ENCODE measurements at places on chromosomes 12 and 14.

DNA sequence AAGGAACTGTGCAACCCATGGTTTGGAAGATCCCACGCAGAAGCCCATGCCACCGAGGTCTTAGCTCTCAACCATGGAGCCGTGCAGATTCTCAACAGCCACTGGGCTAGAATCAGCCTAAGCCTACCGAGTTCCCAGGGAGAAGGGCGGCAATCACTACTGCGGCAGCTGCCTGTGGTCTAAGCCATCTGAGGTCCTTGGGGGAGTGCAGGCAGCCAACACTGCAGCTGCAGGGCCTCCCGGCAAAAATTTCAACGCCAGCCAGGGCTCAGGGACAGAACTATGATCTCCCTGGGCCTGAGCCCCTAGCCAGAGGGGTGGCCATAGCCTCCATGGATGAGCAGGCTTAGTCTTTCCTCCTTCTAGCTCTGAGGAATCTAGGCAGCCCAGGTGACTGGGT is 156.8 kb upstream of the CLEC14A start:
- DNase-seq: no peak

GRCh38 chr14:82604819-82605218 is 1071.2 kb upstream of the SEL1L start:
- DNase-seq: no peak

DNA sequence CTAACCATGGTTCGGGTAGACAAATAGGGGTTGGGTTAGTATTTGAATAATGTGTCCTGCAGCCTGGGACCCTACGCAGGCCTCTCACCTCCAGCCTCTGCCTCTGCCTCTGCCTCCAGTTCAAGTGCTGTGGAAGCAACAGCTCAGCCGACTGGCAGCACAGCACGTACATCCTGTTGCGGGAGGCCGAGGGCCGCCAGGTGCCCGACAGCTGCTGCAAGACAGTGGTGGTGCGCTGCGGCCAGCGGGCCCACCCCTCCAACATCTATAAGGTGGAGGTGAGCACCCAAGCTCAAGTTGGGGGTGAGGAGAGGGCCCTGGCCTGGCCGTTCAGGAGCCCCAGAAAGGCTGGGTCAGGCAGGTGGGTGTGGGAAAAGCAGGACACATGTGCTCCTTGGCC is 55.9 kb downstream of the TSPAN11 start:
- DNase-seq: no peak

GRCh38 chr14:91284146-91284790 is 39.8 kb upstream of the GPR68 start:
- DNase-seq: no peak

DNA sequence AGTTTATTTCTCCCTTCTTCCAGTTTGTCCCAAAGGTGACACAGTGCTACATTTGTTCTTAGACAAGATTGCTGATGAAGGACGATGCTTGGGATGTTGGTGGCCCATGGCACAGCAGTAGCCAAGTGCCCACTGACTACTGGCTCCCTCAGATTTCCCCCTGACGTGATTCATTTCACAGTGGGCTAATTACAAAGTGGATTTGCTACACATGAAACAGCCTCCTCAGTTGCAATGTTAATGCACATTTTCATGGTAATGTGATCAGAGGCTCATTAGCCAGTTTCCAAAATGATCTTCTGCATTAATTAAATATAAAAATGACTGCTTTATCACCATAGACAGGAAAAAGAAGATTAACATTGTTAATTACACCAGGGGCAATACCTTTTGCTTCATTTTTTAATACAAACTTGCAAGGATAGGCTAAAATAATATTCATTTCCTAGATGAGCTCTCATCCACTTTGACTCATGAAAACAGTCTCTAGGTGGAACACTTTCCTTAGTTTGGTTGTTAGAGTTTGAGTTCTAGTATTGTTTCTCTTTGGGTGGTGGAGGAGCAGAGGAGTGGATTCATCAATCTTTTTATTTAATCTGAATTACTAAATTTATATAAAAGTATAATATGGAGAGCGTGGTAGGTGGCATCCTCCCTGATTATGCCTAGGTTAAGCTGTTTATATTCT is 250.9 kb downstream of the PDZRN4 start:
- no peak for DNase-seq

DNA sequence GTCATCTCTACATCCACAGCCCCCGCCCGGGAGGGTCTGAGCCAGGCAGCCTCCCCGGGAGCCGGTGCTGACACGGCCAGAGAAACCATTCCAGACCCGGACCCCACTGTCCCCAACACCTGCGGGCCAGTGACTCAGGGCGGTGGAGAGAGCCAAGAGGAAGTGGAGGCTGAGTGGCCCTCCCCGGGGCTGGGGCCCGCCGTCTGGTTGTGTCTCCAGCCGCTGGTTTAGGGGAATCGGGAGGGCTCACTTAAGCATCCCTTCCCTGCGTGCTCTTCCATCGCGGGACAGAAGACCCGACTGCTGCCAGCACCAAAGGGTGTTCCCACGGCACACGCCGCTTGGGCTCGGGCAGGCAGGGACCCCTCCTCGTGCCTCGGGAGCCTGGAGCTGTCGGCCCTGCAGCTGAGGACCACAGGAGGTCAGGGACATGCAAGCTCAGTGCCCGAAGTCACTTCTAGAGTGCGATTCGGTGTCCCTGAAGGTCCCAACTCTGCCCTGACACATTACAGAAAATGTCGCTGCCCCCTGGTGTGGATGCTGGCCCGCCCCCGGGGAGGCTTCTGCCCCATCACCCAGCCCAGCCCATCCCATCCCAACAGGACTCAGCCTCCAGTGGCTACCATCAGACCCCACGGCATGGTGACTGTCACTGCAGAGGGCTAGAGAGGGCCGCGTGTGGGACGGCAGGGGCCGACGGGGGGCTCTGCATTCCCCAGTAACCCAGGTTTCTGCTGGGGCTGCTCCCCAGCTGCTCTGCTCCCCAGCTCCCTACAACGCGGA is 50.8 kb downstream of the GALNT9 start:
- no peak for DNase-seq

DNA sequence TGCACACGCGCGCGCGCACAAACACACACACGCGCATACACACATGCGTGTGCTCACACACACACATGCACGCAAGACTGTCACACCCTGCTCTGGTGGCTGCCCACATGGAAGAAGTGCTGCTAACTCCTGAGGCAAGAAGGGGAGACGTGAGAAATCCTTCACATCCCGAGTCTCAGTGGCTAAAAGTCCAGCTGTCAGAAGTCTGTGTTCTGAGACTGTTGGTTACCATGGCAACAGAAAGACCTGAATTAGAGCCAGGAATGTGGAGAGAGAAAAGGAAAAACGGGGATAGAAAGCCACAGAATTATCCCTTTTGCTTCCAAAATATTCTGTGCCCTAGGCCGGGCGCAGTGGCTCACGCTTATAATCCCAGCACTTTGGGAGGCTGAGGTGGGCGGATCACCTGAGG is 71.2 kb downstream of the PPFIBP1 start:
- DNase-seq: no peak

DNA sequence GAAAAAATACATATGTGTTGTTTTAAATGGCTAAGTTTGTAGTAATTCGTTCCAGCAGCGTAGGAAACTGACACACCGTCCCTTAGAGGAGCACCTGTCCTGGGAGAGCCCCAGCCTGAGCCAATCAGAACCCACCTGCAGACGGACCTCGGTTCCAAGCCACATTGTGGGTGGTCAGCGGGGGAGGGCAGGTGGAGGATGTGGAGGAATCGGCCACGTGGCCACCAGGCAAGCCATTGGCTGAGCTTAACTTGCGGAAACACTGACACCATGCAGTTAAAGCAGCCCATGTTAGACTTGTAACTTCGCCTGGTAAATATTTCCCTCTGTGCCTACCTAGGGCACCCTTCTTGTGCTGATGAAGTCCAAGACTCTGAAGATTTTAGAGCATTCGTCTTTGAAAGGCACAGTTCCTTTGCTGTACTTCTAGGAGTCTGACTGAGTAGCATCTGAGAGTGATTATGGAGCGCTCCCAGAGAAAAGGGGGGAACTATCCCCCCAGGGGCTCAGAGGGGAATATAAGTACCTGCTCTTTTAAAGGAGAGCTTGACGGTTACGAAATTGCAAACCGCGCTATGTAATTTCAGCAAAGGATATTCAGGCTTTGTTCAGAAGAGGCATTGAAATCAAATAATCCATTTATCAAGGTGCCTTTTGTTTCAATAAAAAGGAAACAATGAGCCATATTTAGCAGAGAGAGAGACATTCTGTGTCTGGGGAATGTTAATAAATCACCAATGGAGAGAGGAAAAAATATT is 135.7 kb downstream of the TMEM132C start:
- DNase-seq: no peak

DNA sequence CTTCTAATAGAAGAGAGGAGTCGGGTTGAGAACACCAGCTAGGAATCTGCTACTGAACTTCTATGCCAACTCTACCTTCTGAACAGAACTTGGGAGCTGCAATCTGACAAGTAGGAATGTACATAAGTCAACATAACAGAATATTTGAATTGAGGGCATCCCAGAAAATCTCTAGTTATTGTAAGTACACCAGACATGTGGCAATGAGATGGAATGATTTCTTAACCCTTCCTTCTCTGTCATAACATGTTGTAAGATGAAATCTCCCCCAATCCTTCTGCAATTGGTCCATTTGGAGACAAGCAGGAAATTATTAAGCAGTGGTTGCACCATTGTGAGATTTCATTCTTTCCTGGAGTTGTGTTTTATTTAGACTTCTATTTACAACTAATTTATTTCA is 68.7 kb upstream of the TMPO start:
- no peak for DNase-seq

GRCh38 chr12:11765817-11766794 is 116.6 kb downstream of the ETV6 start:
- no peak for DNase-seq

DNA sequence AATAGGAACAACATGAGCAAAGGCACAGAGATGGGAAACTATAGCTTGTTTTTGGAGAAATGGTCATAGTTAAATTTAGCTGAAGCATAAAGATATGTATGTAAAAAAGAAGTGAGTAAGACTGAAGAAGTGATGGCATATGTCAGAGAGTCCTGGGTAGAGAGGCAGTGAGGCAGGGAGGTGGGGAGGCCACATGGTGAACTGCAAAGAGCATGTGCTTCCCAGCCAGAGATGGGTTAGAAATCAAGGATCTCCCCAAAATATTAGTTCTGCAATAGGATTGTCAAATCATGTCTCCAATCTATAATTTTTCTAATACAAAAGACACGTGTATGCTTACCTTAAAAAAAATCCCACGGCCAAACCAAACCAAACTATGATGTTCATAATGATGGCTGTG is 82.1 kb upstream of the STXBP6 start:
- DNase-seq: no peak

- DNase-seq: no peak
Measured at GRCh38 chr12:88243982-88244381, 101.9 kb downstream of the TMTC3 start.

- no peak for DNase-seq
Measured at GRCh38 chr14:104895786-104896661, 28.7 kb upstream of the PLD4 start.

DNA sequence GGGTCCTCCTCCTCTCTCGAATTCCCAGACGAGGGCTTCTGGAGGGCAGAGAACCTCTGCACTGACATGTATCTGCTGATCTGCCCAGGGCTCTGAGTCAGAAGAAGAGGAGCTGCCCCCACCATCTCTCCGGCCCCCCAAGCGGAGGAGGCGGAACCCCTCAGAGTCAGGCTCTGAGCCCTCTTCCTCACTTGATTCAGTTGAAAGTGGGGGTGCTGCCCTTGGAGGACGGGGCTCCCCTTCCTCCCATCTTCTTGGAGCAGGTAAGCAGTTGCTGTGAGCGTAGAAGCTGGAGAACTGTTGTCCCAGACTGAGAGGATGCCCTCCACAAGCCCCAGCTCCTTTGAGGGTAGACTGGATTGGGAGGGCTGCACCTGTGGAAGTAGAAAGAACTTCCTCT is 19.8 kb downstream of the PRPF40B start:
- no peak for DNase-seq

DNA sequence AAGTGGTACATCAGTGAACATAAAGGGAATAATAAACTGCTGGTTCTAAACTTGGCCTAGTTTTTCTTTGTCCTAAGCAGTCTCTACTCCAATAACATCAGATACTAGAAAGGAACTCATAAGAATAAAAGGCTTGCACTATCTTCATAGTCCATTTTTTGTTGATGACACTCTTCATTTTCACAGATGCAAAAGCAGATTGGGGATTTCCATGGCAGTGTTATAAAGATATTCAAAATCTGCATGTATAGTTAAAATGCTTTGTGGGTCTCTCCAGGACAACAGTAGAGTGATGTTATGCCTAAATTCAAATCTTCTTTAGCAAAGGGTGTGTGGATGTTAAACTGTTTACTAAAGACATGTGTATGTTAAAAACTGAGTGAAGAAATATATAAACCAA is 745.8 kb downstream of the TRHDE start:
- DNase-seq: no peak

DNA sequence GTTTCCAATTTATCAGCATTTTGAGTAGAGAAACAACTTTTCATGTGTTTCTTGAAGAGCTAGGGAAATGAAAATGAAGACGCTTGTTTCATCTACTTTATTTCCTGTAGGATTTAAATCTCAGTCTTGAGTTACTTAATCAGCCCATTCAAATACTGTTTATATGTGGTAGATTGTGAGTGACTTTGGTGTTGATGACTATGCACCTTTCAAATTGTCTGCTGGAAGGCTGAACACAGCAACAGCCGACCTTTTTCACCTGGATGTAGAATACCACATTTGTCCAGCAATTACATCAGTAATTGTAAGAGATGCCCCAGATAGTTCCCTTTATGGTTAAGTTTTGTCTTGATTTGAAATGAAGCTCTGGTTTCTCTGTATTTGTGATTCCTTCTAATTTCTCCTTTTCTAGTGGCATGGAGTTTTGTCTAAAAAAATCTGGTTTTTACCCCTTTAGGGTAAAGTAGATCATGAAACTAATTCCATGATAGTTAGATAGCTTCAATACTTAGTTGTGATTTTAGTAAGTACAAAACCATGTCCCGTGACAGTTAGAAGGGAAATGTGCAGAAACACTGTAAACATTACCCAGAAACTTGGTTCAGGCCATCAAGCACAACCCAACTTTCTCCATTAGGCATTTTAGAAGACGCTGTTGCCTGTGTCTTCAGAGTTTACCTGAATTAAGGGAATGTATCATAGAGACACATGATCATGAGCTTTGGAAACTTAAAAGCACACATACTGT is 165.0 kb downstream of the SRGAP1 start:
- no peak for DNase-seq

GRCh38 chr12:98465950-98466602 is 49.3 kb upstream of the TMPO start:
- no peak for DNase-seq

- DNase-seq: no peak
Measured at GRCh38 chr14:78363008-78363407, 192.8 kb downstream of the NRXN3 start.

- DNase-seq: no peak
Measured at GRCh38 chr12:16613199-16613598, 7.2 kb upstream of the LMO3 start.
